Epithelial cell of prostate (primary cell): ENCODE measurements at places on chromosomes 2 and 18.
A peak's percentile ranks its signal among the peaks of the same experiment; 100 is the strongest.

- DNase-seq: no peak
Observed at GRCh38 chr18:72637721-72638120, 93.6 kb upstream of the CBLN2 start.

- no peak for DNase-seq
Observed at GRCh38 chr2:161173541-161174194, 13.4 kb downstream of the TANK start.

DNA sequence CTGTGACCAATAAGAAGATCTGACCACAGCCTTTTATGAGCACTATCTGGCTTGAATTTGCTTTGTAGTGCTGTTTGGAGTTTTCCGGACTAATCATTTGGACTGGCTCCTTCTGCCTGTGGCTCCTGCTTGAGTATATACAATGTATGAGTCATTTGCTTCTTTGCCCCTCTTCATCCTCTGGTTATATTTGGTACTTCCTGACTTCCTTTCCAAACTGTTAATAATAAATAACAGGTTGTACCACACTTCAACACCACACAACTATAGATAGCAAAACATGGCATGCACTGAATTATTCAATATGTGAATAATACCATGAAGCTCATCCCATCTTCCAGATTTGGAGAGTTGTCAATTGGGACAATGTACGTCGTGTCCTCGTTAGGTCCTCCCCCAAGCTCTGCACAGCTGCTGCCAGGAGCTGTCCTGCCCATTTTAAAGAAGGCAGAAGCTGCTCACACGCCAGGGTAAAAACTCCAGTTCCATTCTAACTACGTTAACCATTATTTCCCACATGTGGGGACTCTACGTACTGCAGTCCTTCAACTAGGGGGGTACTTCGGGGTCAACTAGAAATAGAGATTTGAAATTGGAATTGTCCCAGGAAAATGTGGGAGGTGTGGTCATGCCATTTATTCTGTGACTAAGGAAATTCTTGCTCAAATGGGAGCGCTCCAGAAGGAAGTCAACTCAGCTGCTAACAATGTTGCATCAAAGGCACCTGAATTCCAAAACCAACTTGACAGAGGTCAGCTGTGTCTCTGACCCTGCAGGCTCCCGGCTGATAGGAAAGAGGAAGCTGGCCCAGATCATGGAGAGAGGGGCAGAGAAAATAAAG, 38.1 kb downstream of the ST8SIA5 start:
- DNase-seq: no peak

DNA sequence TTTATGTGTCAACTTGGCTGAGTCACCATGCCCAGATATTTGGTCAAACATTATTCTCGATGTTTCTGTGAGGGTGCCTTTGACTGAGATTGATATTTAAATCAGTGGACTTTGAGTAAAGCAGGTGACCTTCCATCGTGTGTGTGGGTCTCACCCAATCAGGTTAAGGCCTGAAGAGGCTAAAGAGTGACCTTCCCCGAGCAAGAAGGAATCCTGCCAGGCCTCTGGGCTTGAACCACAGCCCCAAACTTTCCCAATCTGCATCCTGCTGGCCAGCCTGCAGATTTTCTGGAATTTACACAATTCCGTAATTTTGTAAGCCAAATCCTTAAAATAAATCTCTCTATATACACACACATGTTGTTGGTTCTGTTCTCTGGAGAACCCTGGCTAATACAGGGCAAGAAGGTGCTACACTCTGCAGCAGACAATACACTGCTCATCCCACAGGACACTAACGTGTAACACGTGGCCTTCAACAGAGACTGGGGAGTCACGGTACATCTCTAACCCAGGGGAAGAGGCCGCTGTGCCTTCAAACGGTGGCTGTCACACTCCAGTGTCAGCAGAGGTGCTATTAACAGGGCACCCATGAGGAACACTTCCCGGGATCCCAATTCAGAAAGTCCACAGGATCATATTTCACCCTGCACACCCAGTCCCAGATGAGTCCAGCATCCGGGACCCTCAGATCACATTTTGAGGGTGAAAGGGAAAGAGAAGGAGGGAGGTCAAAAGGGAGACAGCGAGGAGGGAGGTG, 113.1 kb upstream of the ID2 start:
- no peak for DNase-seq

DNA sequence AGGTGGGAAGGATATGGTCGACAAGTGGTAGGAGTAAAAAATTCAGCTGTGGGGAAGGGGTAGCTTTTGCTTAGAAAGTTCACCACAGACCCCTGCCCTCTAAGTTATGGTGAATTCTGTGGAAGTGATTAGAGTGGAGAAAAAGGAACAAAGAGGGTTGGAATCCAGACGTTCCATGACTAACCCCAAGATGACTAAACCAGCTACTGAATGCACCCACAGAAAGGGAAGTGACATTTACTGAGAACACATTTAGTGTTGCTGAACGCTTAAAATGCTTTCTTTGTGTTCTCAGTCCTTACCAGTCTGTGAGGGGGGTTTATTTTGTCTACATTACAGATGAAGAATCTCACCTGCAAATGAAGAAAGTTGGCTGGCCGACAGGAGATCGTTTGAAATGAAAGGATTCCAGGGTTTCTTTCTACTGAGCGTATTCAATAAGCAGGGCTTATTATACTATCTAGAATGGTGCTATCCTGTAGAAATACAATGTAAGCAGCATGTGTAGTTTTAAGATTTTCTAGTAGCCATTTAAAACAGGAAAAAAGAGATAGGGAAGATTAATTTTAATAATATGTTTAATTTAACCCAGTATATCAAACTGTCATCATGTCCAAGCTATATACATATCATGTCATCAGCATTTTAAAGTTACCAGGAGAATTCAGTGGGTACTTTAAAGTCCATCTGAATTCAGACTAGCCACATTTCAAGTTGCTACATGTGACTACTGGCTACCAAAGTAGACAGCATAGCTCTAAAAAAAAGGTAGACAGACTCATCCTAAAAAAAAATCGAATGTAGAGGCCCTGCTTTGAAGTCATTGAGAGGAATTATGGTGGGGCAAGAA, 60.1 kb downstream of the LIMS1 start:
- peak; percentile 79 for DNase-seq

DNA sequence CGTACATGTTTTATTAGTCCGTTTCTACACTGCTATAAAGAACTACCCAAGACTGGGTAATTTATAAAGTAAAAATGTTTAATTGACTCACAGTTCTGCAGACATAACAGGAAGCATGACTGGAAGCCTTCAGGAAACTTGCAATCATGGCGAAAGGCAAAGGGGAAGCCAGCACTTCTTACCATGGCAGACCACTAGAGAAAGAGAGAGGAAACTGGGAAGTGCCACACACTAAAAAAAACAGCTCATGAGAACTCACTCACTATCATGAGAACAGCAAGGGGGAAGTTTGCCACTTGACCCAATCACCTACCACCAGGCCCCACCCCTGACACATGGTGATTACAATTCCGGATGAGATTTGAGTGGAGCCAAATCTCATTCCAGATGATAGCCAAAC, 466.2 kb downstream of the IRS1 start:
- DNase-seq: no peak

- no peak for DNase-seq
Observed at GRCh38 chr2:203734276-203734983, 28.0 kb downstream of the CD28 start.

GRCh38 chr2:128196026-128196425, 105.0 kb downstream of the UGGT1 start:
- DNase-seq: no peak

DNA sequence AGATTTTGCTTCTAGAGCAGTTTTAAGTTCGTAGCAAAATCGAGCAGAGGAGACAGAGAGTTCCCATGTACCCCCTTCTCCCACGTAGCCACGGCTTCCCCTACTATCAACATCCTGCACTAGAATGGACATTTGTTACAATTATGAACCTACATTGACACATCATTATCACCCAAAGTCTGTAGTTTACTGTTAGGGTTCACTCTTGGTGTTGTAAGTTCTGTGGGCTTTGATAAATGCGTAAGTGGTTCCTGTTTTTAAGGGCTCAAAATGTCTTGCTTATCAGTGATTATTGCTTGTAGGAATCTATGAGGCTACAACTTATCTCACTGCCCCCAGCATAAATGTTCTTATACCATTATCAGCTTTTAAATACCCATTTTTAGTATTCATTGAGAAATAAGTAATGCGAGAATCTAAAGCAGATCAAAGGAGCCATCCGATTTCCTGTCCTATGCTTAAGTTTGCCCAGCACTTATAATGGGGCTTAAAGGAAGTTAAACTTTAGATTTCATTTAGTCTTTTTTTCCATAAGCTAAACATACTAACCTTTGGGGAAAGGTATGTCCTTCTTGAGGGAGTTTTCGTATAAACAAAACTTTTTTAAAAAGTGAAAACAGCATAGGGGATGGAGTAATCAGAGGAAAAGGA, 118.7 kb downstream of the HAUS1 start:
- no peak for DNase-seq

GRCh38 chr2:167048829-167049228, 160.5 kb downstream of the XIRP2 start:
- no peak for DNase-seq

DNA sequence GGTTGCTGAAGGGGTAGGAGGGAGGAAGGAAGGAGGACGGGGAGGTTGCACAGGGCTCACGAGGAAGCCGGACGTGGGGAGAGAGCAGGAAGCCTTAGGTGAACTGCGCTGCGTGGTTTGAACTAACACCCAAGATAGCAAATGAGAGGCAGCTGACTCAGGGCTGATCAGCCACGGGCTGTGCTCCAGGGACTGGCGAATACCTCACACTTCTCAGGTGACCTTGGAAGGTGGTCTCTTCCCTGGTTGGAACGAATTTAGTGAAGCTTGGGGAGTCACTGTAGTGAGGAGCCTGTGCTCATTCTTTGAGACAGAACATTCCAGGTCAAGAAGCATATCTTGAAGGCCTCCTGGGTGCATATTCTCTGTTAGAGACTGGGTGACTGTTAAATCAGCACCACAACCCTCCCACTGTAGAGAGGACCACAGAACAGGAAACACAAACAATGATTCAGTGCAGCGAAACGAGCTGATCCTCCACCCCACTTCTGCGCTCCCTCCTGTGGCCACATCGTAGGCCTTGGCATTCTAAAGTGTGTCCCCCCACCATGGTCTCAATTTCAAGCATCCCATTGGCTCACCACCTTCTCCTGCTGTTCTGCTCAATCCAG, 33.8 kb downstream of the TOGARAM2 start:
- no peak for DNase-seq

DNA sequence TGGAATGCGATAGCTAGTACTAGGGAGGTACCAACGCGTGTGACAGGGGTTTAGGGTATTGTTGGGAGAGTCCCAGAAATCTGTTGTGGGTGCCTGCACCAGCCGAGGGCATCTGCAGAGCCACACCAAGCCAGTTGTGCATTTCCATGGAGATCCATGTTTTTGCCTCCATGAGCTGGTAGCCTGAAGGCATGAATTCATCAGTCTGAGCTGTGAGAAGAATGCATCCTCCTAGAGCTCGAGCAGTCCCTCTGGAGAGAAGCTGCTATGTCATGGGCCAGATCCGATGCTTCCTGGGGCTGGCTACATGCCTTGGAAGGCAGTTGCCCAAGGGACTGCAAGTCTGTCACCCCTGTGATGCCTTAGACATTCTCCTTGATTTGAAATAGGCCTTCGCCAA, 57.9 kb downstream of the LIPG start:
- no peak for DNase-seq

DNA sequence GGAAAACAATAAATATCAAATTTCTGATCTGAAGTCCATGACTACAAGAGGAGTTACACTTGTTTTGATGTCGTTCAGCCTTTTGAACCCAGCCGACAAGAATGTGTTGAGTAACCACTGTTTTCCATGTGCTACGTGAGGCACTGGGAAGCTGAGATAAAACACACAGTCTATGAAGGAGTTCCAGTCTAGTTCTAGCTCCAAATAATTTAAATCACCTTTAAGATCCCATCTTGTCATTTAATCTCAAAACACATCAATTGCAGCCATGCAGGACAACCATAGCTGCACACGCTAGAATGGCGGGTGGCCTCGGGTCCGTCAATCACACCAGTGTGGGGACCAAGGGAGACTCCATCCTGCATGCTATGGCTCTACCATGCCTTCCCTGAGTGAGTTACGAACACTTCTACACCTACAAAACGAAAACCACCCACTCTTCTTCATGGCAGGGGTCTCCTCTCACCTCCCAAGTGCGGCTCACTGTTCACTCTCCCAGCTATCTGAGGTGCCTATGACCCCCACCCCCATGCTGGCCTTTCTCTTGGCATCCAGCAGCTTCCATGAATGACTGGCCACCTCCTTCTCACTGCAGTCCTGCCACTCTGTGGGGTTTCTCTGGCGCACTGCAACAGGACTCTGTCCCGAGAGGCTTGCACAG, 3.8 kb downstream of the FHL2 start:
- DNase-seq: no peak

- no peak for DNase-seq
Observed at GRCh38 chr18:76102626-76103025, 392.4 kb downstream of the ZNF516 start.

DNA sequence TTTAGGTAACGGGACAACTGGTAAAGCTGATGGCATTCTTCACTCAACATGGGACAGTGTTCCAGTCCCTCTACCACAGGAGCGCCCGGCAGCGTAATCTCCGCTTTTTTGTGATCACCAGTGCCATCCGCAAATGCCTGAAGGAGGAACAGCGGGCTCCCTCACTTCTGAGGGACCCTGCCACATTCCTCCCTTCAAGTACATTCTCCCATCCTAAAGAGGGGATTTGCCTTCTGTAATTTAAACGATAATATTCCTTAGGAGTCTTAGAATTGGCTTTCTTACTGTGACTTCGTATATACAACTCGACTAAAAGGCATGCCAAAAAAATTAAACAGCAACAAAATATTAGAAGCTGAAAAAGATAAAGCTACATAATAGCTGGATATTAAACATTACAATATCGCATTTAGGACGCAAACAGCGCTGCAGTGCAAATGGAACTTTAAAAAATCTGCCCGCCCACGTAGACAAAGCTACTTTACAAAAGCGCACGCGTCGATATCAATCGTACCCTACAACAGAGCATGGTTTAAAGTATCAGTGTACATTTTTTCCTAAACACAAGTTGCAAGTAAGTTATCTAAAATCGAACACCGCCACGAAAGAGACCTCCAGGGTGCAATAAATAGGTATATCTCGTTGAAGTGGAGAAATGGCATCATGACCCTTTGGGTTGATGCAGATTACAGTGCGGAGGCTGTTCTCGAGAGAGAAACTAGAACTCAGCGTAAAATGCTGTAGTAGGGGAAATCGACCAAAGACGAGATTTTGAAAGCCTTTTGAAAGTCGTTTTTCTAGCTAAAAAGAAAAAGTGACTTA, 2.3 kb upstream of the VSNL1 start:
- DNase-seq: no peak
